Right ventricle myocardium superior (tissue), 1 donor: ENCODE measurements at places on chromosomes 1 and 21. TPM values are rescaled to one million over a fixed set of nuclear protein-coding genes. Genes with fewer than 3 reads are reported as not detected.
A peak's percentile ranks its signal among the peaks of the same experiment; 100 is the strongest.

- no peak for DNase-seq
Observed at GRCh38 chr1:175268720-175269119, 76.1 kb upstream of the KIAA0040 start.

The TEX38 gene
- not detected for total RNA-seq

DNA sequence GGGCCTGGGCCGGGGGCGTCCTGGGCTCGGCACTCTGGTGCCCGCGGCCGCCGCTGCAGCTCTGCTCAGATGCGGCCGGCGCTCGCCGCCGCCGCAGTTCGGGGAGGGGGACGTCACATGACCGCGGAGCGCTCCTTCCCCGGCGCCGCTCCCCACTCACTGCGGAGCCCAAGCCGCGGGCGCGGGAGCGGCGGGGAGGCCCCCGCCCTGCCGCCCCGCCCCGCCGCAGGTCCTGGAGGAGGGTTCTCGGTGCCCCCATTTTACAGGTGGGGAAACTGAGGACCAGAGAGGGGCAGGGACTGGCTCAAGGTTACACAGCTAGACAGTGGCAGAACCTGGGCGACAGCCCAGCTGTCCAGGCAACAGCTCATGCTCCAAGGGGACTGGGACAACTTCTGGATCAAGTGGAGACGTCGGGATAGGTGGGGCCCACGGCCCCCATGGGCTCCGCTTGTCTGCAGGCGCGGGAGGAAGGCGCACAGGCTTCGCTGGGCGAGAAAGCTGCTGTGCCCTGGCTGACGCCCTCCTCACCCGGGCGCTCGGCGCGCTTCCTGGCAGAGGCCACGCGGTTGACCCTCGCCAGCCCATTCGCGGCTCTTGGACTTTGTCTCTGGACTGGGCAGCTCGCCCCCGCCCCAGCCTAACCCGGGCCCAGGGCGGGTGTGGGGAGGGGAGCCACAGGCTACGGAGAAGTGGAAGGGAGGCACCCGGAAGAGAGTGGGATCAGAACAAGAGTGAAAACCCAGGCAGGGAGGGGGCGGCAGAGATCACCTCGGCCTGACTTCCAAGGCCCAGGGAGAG lies at the start of gene RAP1GAP:
Gene RAP1GAP, minus strand, starts transcription at position 100 of the 801 bp plus-strand sequence. CDS start 49,325 bp downstream, outside the sequence.
- DNase-seq: peak; percentile 45

GRCh38 chr1:41532206-41532975 lies 47.9 kb upstream of the EDN2 start:
- DNase-seq: peak; percentile 18

DNA sequence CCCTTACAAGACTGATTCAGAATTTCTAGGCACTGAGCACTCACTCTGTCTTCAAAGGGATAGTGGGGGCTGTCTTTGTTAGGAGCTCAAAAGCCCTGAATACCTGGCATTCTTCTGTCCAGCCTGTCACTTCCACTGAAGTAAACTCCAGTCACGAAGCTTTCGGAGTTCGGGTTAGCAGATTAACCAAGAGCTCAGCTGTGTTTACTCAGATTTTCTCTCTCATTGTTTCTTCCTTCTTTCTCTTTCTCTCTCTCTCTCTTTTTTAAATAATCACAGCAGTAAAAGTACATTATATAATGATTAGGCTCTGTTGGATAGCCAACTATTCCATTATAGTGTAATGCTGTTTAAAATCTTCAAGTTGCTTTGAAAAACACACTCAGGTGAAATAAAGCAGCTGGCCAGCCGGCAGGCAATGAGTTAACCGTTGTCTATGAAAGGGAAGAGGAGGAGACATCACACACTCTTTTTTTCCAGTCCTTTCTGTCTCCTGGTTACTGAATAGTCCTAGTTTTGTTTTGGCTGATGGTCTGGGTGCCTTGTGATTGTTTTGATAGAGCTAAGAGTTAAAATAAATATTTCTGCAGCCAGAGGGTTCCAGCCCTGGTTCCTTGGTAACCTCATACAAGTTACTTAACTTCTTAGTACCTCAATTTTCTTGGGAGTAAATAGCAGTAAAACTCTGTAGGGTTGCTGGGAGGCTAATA lies 89.8 kb downstream of the ADSS2 start:
- no peak for DNase-seq

GRCh38 chr1:206769304-206769731 lies 1.3 kb upstream of the IL19 start:
- DNase-seq: no peak

GRCh38 chr1:113042285-113043143 lies 30.5 kb upstream of the LRIG2 start:
- peak; percentile 78 for DNase-seq

The UBE2U gene
- total RNA-seq: 1.2 TPM

GRCh38 chr1:160868141-160868540 lies 5.5 kb upstream of the CD244 start:
- no peak for DNase-seq
